Stimulated activated CD4-positive, alpha-beta T cell treated with anti-CD3 and anti-CD28 coated beads, Interleukin-1b, Interleukin-23, amount 100 ng/mL, for 1 hour (primary cell): ENCODE measurements at places on chromosomes 4 and X.

GRCh38 chrX:146054311-146054710, 236.7 kb downstream of the SLITRK2 start:
- no peak for DNase-seq

DNA sequence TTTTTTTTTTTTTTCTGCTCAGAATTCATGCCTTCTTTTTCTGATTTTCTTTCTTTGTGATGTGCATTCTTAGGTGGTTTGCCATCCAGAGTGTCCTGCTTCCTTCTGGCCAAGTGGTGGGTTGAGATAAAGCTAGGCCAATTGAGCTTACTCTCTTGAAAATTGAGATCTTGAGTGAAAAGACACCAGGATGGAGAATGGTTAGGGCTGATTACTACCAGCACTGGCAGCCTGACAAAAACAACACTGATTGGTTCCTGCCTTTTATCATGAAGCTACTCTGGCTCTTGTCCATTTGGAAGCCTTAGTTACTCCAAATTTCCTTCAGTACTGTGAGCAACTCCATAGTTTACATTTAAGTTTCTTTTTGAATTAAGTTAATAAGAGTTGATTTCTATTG, 404.0 kb downstream of the PPARGC1A start:
- DNase-seq, result no peak

GRCh38 chr4:182354867-182355266, 111.7 kb downstream of the TENM3 start:
- no peak for DNase-seq

DNA sequence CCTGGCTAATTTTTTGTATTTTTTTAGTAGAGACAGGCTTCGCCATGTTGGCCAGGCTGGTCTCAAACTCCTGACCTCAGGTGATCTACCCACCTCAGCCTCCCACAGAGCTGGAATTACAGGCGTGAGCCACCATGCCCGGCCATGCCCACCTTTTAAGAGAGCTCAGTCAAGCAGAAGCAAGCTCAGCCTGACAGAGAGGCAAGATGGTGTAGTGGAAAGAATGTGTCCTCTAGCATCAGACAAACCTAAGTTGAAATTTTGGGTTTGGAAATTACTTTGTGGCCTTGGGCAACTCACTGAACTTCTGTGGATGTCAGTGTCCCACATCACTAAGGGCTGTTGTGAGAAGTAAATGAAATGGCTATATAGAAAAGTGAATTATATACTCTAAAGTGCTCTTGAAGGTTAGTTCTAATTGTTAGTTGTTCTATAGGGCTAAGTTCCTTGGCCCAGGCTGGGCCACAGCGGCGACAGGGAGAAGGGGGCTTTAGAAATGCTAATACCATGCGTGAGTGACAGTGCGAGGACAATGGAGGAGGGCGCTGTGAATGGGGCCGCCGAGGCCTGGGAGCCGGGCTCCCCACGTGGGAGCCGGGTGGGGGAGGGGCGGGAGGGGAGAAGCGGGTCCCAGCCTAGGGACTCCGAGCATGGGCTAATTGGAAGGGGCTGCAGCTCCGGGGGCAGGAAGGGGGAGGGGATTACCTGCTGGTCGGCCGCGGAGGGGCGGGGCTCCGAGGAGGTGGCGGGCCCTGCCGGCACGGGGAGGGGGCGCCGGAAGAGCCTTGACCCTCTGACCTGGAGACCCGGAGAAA, 15.6 kb downstream of the PJA1 start:
- no peak for DNase-seq

DNA sequence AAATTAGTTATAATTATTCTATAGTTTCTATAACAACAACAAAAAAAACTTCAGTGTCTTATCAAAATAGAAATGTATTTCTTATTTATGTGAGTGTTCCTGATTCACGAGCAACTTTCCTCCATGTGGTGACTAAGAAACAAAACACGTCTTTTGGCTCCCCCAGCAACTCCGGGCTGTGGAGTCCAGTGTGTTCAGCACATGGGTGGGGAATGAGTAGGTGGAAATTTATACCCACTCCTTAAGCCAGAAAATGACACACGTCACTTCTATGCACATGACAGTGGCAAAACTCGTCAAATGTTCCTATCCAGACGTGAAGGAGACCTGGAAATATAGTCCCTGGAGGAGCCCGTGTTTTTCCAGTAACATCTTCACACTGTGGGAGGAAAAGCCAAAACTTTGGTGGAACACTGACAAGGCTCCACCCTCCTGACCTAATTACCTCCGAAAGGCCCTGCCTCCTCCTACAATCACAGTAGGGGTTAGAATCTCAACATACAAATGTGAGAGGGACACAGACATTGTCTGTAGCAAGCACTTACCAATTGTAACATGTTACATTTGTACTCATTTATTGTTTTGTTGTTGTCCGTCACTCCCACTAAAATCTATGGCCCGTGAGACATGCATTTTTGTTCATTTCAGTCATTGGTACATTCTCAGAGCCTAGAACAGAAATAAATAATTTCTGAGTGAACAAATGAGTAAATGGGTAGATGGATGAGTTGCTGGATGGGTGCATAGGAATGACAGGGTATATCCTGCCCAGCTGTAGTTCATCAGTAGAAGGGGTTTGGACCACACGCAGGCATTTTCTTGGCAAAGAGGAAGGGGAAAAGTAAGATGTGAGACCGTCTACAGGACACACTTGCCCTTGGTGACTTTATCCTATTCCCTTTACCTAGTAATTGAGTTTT, 605.8 kb upstream of the TENM3 start:
- DNase-seq, result no peak

- DNase-seq, result no peak
Measured at GRCh38 chr4:47451657-47452056, 11.8 kb downstream of the COMMD8 start.

- DNase-seq, result no peak
Measured at GRCh38 chr4:179766938-179767337, 2324.7 kb upstream of the AGA start.

DNA sequence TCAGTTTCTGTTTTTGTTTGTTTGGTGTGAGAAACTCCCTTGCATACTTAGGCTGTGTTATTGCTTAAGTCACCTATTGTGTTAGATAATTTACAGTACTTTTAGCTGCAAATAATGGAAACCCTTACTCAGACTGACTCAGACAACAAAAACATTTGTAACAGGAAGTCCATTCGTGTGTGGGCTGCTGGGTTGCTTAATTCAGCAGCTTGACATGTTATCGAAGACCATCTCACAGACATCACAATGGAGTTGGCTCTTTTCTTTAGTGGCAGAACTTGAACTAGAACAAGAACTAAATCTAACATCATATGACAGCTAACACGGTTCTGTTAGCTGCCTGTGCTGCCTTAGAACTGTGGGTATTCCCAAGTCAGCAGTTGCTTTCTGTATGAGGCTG, 9.9 kb upstream of the GABRE start:
- no peak for DNase-seq

GRCh38 chrX:633985-634958, 3.7 kb downstream of the SHOX start:
- no peak for DNase-seq

GRCh38 chr4:30716681-30717207, 3.4 kb upstream of the PCDH7 start:
- no peak for DNase-seq

GRCh38 chr4:110195561-110196205, 2.7 kb downstream of the ELOVL6 start:
- DNase-seq, result no peak

GRCh38 chrX:135346975-135347374, 37.7 kb downstream of the ETDC start:
- DNase-seq, result no peak

- no peak for DNase-seq
Measured at GRCh38 chr4:179989975-179990374, 2253.2 kb upstream of the TENM3 start.

GRCh38 chrX:37745835-37746217, 34.0 kb upstream of the CYBB start:
- no peak for DNase-seq

DNA sequence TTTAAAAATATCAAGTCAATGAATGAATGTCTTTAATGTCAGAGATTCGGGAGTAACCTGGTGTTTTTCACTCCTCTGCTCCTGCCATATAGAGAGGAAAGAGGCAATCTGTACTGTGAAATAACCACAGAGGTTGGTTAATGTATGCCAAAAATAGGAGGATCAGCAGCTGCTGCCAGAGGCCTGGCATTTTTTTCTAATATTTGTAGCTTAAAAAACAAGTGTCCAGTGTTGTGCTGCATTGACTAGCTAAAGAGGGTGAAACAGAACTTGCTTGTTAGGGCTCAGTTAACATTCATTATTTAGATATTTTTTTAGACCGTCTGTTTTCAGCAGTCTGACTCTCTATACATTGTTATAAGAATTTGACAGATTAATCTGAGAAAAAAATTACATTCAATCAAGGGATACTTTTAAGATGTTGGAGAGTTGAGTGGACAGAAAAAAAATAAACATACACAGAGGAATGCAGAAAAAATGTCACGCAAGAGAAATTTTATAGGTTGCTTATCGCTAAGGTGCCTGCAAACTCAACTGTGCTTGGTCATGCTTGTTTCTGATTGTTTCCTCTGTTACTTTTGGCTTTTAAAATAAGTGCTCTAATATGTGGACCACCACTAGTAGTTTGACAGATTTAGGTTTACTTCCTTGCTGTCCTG, 392.3 kb upstream of the GALNT7 start:
- no peak for DNase-seq

DNA sequence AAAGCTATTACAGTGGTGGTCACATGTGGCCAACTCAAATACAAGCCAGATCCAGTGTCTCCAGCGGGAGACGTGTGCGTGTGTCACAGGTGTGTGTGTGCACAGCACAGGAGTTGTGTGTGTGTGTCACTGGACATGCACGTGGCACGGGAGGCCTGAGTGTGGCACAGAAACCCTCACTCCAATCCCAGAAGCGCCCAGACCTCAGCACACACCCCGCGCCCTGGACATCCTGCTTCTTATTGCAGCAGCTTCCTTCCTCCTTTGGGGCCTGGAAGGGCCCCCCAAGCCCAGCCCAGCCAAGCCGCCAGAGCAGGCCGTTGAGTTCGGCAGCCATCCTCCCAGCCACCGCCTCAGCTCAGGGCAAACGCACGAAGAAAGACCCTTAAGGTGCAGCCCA, 37.9 kb downstream of the ACOX3 start:
- no peak for DNase-seq

DNA sequence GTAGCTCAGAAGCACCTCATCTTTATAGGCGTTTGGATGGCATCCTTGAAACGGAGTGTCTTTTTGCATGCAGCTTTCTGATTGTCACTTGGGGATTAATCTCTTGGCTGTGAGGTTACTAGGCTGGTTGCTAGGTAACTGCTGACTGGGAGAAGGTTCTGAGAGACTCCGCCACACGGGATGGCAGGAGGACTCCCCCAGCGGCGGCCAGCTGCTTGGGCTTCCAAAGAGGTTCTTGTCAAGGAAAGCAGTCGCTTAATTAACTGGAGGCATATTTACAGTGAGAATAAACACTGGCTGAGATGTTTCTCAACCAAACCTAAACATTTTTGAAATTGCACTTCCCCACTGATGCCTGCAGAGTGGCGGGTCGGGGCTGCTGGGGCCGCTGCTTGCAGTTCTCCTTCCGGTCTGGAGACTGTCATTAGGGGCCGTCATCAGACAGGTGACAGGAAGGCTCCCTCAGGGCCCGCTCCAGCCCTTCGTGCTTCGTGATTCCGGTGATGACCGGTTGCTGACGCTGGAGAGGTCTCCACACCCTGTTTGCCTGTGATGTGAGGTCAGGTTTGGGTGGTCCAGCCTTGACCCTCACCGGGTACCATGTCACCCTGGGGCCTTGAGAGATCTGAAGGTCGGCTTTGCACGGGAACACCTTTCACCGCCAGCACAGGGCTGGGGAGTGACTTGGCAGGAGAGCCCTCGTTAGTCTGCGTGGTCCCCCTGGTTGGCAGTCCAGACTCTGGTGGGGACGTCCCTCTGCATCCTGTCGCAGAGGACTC, 9.1 kb downstream of the NSG1 start:
- no peak for DNase-seq

GRCh38 chr4:76620723-76621468, 185.9 kb downstream of the SHROOM3 start:
- no peak for DNase-seq

DNA sequence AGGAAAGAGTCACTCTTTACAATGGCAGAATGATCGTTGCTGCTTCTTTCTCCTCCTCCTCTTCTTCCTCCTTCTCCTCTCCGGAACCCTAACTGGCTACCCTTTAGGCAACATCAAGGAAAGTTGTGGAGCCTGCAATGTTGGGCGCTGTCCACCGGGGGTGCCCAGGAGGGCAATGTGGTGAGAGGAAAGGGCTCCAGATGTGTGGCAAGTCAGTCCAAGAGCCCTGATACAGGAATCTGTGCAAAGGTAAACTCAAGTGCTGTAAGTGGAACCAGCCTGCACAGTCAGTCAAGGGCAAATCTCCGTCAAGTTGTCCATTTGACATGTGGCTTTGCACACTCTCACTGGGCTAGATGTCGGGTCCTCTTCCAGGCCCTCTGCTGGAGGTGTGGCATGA, 2.8 kb downstream of the RTL5 start:
- DNase-seq, result no peak

DNA sequence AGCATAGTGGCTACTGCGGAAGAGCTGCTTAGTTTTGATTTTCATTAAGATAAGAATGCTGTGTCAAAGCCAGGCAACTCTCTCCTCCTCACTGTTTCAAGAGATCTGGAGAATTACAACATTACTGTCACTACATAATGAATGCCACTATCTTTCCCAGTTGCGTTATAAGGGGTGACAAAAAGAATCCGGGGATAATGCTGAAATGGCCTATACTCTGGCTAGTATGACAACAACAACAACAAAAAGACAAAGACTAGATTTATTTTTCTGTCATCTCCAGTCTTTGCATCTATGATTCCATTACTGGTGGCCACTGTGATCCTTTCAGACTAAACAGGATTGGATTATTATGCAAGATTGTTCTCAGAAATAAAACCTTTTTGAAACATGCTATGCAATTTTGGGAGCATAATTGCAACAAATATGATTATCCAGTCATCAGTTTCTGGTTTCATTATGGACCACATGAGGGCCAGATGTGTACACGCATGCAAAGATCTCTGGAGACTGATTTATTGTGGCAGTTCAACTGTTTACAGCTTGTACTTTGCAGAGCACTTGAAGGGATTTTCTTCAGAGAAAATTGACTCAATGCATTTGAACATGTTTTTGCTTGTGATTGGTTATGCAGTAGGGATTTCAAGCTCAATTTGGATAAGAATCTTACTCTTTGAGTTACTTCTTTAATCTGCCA, 31.1 kb upstream of the SPANXB1 start:
- DNase-seq, result no peak

DNA sequence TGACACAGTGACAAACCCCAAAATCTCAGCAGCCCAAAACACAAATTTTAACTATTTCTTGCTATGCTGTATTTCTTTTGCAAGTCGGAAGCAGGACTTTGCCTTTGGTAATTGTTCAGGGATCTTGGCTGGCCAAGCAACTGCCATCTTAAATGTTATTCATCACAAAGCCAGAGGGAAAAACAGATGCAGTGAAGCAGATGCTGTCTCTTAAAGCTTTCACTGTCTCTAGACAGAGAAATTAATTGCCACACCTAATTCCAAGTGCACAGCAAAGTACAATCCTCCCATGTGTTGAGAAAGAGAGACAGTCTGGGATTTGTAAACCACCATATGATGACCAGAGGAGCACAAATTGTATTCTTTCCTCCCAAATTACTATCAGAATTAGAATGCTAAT, 30.0 kb upstream of the GALNT7 start:
- no peak for DNase-seq
